ENCODE measurements at places on chromosomes 7 and 10.

DNA sequence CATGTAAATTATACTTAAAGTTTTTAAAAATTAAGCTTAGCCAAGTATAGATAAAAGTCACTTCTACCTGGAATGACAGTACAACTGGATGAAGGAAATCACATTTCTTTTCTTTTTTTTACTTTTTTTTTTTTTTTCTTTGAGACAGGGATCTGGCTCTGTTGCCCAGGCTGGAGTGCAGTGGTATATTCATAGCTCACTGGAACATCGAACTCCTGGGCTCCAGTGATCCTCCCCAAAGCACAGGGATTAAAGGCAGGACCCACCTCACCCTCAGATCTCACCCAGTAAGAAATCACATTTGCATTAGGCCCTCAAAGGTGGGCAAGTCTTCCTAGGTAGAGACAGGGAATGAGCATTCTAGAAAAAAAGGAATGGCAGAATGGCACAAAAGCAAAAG is 69.5 kb upstream of the C1GALT1 start:
- no peak for DNase-seq

GRCh38 chr10:124641282-124642087 is 102.7 kb downstream of the FAM53B start:
- no peak for DNase-seq

- no peak for DNase-seq
Observed at GRCh38 chr7:15607529-15608210, 45.9 kb upstream of the AGMO start.

- peak; percentile 64 for DNase-seq
Observed at GRCh38 chr7:90574146-90574819, 21.8 kb upstream of the CDK14 start.

GRCh38 chr10:32846974-32847373 is 111.1 kb downstream of the ITGB1 start:
- DNase-seq = no peak

- no peak for DNase-seq
Observed at GRCh38 chr10:7184660-7185366, 226.0 kb downstream of the SFMBT2 start.

GRCh38 chr10:126432507-126432906 is 44.2 kb upstream of the ADAM12 start:
- no peak for DNase-seq

GRCh38 chr7:23696916-23697441 is 13.0 kb upstream of the STK31 start:
- peak; percentile 81 for DNase-seq
